Left renal pelvis (tissue), 4 donors: ENCODE measurements at places on chromosomes 2 and 18.

DNA sequence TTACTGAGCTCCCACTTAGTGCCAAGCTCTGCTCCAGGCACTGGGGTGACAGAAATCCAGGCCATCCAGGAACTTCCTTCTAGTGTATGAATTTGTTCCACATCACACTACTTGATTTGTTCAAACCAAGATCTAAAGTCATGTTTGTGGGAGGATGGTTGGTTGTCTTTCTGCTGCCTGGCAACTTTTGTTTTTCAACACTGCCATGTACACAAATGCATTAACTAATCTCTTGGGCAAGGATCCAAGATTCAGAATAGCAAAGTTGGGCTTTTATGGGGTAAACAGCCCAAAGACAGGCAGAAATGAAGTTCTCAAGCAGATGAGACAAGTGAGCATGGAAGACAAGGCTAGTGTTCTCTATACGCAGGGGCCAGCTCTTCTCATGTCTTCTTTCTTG lies 53.4 kb upstream of the PROKR1 start:
- no peak for DNase-seq

DNA sequence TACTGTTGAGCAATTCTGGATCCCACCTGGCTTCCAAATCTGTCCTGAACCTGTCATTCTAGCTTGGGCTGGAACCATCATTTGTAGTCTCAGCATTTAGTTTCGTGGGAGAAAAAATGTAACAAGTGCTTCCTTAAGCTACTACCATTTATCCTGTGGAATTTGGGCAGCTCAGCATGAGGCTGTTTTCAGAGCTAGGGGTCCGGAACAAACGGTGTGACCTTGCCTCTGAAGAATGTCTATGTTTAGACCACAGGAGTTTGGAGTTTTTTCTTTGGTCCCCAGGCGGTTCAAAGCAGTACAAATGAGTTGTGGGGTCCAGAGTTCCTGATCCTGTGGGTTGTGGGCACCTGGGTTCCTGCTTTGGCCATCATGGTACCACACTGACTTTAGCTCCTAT lies 59.1 kb upstream of the TMEM178A start:
- no peak for DNase-seq

- no peak for DNase-seq
These were observed 461.2 kb downstream of the MEIS1 start for GRCh38 chr2:66896131-66896530.

DNA sequence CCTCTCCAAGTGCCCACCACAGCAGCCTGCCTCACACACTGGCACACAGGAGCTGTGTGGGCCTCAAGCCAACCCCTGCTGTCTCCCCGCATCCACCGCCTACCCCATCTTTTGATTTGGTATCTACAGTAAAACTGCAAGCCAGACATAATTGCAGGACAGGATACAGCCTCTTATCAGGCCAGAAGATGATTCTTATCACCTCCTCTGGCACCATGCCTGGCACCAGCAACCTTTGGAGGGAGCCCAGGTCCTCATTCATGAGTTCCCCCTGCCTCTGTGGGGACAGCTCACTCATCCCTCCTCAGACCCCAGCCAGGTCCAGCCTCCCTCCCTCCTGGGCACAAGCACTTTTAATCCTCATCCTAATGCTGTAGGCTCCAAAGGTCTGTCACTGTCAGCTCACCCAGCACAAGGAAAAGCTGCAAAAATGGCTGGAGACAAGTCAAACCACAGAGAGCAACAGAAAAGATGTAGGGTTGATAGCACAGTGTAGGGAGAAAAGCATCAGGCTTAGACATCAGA lies 9.7 kb downstream of the RAB11FIP5 start:
- no peak for DNase-seq

- DNase-seq, result peak; percentile 1
These were observed 6.6 kb downstream of the TTLL4 start for GRCh38 chr2:218717262-218717661.

GRCh38 chr18:378079-378478 lies 110.2 kb upstream of the THOC1 start:
- no peak for DNase-seq

DNA sequence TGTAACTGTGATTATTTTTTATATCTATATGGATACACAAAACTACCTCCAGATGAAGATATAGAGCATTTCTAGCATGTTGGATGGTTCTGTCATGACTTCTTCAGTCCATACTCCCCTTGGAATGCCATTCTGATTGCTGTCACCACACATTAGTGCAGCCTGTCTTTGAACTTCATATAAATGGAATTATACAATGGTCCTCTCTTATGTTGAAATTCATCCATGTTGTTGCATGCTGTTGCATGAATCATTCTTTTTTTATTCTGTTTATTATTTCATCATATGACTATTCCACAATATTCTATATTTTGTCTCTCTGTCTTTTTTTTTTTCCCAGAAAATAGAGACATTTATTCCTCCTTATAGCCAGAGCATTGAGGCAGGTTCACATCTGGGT lies 74.1 kb downstream of the OSBPL6 start:
- no peak for DNase-seq

- no peak for DNase-seq
These were observed 1248.9 kb upstream of the CHAC2 start for GRCh38 chr2:52518678-52519077.

DNA sequence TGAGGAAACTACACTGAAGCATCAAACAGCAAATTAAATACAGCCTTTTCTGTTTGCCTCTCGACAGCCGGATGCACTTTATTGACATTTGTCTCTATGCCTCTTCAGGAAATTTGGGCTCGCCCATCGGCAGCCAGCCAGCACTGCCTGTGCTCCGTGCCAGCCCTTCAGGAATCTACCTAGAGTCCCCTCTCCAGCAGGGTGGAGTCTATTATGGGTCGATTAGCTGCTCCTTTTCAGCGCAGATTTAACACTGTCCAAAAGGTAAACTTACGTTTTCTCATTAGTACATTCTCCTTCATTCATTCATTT lies 91.5 kb downstream of the MYCN start:
- no peak for DNase-seq
